ENCODE measurements at places on chromosomes 7 and 10. TPM values are rescaled to one million over a fixed set of nuclear protein-coding genes. Genes with fewer than 3 reads are reported as not detected.

TLX1 gene
- polyA plus RNA-seq: not detected

ASB10 gene
- not detected for polyA plus RNA-seq

SEMA3D gene
- 57.7 TPM for polyA plus RNA-seq

CLRN3 gene
- 22.5 TPM for polyA plus RNA-seq

MACROH2A2 gene
- polyA plus RNA-seq: 75.9 TPM

SH2D4B gene
- polyA plus RNA-seq: 0.15 TPM

FAM171A1 gene
- 93.2 TPM for polyA plus RNA-seq

FAM170B gene
- polyA plus RNA-seq: not detected

CCDC3 gene
- polyA plus RNA-seq: 14.2 TPM

AASS gene
- polyA plus RNA-seq: 80.6 TPM

GNAT3 gene
- not detected for polyA plus RNA-seq

PLA2G12B gene
- 10.4 TPM for polyA plus RNA-seq

CLDN4 gene
- polyA plus RNA-seq: 56.5 TPM

DNA sequence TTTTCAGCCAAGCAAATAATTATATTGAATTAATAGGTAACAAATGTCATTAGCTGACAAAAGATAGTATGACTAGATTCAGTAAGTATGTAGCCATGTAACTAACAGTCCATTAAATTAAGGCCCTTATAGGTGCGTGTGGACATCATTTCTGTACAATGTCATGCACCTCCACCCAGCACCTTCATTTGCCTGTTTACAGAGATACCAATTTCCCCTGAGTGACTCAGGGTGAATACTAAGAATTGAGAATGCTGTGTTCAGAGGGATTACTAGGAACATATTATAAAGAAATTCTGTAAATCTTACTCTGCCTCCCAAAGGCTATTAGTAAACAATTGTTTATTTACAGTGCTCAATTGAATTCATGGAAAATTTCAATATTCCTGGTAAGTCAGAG is 48.1 kb upstream of the ZNF273 start:
- no peak for DNase-seq

DNA sequence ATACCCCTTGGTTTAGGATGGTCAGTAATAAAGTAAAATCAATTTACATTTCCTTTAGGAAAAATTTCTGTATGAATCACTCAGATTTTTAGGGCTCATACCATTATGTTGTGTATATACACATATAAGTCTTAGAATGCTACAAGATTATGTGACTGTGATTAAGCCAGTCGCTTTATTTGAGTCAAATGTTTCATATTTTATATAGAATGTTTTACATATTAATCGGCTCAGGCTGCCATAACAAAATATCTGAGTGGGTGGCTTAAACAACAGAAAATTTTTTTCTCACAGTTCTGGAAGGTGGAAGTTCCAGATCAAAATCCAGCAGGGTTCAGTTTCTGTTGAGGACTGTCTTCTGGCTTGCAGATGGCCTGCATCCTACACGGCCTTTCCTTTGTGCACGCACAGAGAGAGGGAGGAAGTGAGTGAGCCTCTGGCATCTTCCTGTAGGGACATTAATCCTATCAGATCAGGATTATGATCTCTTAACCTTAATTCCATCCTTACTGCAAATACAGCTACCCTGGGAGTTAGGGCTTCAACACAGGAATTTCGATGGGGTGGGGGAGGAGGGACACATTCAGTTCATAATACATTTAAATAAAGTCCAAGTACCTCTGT is 198.0 kb downstream of the PHF14 start:
- no peak for DNase-seq

GRCh38 chr10:59830601-59831259 is 75.6 kb downstream of the CCDC6 start:
- peak; percentile 33 for DNase-seq

DNA sequence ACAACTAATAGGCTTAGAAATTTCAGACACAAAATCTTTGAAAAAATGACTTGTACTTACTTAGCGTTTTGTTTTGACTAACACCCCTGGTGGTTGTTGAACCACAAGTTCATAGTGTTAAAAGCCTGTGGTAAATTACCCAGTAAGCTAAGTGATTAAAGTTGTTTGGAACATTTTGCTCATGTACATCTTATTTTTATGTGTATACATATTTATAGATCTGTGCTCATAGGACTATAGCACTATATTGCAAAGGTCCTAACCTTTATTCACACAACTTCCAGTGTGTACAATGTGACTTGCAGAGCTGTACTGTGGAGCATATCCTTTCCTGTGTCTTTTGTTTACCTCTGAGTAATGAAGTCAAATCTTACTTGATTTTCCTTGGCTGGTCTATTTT is 79.6 kb downstream of the BMPR1A start:
- no peak for DNase-seq

- DNase-seq: no peak
Measured at GRCh38 chr10:63561341-63561740, 40.1 kb downstream of the REEP3 start.

GRCh38 chr10:69446650-69447151 is 4.6 kb upstream of the TSPAN15 start:
- DNase-seq: no peak

DNA sequence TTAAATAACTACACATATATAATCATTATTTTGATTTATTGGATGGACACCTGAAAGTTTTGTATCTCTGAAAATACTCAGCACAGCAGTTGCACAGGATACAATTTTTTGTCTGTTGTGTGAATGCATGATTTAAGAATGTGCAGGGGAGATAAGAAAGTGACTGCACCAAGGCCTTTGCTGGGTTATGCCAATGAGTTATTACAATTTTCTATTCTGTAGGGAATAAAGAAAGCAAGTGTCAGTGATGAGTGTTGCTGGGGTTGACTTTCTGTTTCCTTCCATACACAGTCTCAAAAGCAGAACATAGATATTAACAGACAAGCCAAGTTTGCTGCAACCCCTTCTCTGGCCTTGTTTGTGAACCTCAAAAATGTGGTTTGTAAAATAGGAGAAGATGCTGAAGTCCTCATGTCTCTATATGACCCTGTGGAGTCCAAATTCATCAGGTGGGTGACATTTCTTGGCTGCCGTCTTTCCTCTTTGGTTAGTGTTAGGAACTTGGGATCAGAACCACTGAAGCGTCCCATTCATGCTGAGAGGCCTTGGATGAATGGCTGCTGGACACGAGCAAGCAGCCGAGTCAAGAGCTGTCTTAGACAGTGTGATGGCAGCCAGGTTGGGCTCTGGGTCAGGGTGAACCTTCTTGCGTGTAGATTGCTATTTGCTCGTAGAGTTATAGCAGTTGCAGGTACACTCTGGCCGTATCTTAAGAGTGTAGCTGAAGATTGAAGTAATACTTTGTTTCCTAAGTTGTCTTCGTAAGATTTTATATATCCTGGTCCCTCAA is 92.8 kb downstream of the DOCK1 start:
- DNase-seq: no peak

GRCh38 chr7:39321909-39322498 is 244.2 kb upstream of the YAE1 start:
- peak; percentile 28 for DNase-seq

GRCh38 chr7:23594879-23595604 is 2.1 kb upstream of the CCDC126 start:
- no peak for DNase-seq

GRCh38 chr7:26850193-26850651 is 14.2 kb downstream of the SKAP2 start:
- DNase-seq: no peak

- DNase-seq: no peak
Measured at GRCh38 chr10:122554131-122555036, 6.2 kb upstream of the DMBT1 start.

- DNase-seq: no peak
Measured at GRCh38 chr7:128869138-128869943, 6.7 kb downstream of the ATP6V1F start.

DNA sequence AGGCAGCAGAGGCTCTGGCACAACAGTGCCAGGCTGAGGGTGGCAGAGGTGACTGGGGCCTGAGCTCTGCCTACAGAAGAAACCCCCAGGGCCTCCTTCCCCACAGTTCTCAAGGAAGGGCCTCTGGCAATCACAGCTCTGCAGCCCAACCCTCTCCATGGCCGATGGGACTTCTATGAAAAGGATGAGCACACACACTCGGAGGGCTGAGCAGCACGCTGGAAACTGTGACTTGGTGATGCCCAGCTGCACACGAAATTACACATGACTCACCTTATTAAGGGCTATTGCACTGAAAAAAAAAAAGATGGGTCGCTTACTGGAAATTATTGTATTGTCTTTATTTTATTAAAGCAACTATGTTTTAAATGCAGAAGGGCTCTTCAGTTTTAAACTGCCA is 42.9 kb upstream of the LRRC18 start:
- DNase-seq: no peak

DNA sequence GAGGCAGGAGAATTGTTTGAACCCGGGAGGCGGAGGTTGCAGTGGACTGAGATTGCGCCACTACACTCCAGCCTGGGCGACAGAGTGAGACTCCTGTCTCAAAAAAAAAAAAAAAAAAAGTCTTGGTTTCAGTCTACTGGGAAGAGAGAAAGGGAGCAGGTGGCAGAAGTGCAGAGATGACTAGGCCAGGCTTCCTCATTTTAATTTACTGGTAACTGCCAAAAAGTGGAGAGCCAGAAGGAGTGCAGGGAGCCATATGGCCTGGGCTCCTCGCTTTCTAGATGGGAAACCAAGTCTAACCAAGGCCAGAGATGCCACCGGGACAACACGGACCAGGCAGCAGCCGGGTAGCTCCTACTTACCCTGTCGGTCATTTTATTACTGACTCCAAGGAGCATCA is 12.2 kb downstream of the SEPHS1 start:
- DNase-seq: no peak

GRCh38 chr10:124605481-124605855 is 138.7 kb downstream of the FAM53B start:
- no peak for DNase-seq

DNA sequence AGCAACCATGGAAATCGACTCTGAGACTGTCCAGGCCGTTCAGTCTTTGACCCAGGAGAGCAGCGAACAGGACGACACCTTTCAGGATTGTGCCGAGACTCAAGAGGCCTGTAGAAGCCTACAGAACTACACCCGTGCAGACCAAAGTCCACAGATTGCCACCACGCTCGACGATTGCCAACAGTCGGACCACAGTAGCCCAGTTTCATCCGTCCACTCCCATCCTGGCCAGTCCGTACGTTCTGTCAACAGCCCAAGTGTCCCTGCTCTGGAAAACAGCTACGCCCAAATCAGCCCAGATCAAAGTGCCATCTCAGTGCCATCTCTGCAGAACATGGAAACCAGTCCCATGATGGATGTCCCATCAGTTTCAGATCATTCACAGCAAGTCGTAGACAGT is 82.0 kb upstream of the SAMD8 start:
- no peak for DNase-seq

GRCh38 chr10:86259901-86260562 is 106.6 kb downstream of the GRID1 start:
- DNase-seq: no peak

DNA sequence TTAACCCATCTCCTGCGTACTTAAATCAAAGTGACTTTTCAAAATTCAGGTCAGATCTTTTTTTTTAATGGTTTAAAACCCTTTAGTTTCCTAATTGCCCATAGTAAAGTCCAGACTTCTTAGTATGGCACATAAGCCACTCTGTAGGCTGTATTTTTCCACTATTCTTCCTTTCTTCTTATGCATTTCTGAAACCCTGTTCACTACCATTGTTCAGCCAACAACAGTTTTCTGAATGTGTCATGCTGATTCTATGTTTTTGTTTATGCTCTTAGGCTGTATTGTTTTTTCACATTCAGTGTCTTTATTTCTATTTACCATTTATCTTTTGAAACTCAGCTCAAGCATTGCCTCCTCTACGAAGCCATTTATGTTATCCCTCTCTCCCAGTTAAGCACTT is 26.7 kb downstream of the CCSER2 start:
- no peak for DNase-seq

- DNase-seq: no peak
Measured at GRCh38 chr7:142557971-142558582, 191.2 kb upstream of the PRSS1 start.

GRCh38 chr10:59388671-59388976 is 26.3 kb upstream of the FAM13C start:
- DNase-seq: no peak

DNA sequence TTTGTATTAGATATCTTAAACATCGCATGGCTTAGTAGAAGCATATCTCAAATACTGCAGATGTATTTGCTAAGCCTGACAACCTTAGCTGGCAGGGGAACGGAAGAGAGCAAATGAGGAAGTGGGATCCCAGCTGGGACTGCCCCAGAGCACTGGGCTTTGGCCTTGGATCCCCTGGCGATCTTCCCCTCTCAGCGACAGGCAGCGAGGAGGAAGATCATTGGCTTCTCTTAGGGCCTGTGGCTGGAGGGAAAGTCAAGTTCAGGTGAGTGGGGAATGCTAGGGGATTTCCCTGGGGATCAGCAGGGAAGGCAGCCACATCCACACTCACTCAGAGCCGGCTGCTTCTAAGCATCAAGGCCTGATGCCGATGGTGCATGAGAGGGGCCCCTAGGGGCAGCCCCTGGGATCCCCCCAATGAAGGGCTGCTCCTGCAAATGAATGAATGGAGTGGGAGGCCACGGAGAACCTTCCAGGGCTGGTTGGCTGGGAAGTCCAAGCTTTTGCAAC is 42.0 kb downstream of the LYZL2 start:
- no peak for DNase-seq

DNA sequence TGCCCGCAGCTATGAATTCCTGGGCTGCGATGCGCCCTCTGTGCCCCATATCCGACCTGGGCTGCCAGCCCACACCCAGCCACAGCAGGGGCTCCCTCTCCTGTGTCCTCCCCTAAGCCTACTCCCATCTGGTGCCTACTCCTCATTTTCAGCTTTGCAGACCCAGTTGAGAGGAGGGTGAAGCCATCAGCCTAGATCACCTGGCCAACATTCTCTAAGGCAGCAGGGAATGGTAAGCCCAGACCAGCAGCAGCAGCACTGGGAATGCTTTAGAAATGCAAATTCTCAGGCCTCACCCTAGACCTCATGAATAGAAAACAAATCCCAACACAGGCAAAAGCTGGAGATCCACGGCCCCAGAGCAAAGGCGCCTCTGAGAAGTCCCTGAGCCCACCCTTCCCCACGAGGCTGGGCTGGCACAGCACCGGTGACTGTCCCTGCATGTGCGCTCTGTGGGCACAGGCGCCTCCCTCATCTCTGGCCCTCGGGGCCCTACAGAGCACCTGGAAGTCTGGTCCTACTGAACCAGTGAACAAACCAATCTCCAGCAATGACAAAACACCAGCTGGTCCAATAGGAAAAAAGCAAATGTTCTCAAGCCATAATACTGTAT is 161.4 kb downstream of the GFRA1 start:
- DNase-seq: no peak

DNA sequence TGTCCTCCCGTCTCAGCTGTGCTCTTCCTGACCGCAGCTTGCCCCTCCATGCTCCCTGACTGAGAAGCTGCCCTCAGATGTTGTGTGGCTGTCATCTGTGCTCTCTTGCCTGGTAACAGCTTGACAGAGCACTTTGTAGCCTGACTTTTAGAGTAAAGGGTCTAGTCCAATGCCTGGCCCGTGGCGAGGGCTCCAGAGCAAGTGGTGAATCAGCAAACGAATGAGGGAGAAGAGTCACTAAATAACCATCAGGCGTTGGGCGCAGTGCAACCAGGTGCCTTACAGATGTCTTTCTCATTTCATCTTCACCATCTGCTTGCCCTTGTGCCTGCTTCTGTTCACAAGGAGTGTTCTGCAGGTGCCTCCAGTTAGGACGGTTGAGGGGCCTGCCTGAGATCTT is 45.6 kb downstream of the MKI67 start:
- DNase-seq: no peak

GRCh38 chr10:25758041-25758457 is 176.0 kb upstream of the MYO3A start:
- peak; percentile 46 for DNase-seq

GRCh38 chr10:88474884-88475844 is 108.0 kb downstream of the RNLS start:
- DNase-seq: no peak

- no peak for DNase-seq
Measured at GRCh38 chr7:97772045-97772901, 40.4 kb downstream of the TAC1 start.
